Activated CD8-positive, alpha-beta memory T cell treated with anti-CD3 and anti-CD28 coated beads for 1 hour (primary cell): ENCODE measurements at places on chromosomes 7 and 10.

GRCh38 chr7:7653593-7654187, 13.1 kb downstream of the UMAD1 start:
- DNase-seq, result no peak

DNA sequence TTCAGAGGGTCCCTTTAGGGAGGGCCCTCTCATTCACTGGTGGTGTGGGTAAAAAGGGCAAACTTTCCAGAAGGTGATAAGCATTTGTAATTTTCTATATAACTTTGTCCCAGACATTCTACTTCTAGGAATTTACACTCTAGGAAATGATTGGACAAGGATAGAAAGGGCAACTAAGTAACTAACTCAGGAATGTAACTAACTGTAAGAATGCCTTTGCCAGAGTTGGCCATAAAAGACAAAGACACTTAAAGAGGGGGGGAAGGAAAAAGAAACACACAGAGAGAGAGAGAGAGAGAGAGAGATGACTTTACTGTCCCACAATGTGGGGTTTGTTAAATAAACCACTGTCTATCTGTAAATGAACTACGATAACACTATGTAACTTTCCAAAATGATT, 38.5 kb upstream of the ITPRID1 start:
- DNase-seq, result no peak

DNA sequence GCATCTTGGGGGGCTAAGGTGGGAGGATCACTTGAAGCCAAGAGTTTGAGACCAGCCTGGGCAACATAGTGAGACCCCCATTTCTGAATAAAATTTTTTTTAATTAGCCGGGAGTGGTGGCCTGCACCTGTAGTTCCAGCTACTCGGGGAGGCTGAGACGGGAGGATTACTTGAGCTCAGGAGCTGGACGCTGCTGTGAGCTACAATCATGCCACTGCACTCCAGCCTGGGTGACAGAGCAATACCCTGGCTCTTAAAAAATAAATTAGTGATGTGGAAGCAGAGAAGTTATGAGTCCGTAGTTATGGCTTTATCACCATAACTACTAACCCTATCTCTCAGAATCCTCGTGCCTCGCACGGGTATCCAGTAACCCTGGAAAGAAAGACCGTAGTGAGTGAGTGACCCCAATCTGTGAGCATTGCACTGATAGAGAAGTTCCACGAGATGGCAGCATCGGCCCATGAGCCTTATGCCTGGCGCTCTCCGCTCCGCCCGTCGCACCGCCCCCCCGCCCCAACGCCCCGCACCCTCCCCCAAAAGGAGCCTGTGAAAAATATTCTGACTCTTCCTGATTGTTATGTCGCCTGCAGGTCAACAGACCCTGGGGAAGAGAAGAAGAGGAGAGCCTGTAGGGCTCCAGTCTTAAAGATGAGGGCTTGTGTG, 4.9 kb upstream of the SLC29A3 start:
- DNase-seq, result no peak

- DNase-seq, result no peak
Observed at GRCh38 chr7:141776374-141776773, at the start of gene TAS2R4. Gene TAS2R4, plus strand, starts transcription at chr7:141776674. Its CDS starts 1,815 bp downstream, at chr7:141778489.

- no peak for DNase-seq
Observed at GRCh38 chr10:4780782-4781181, 45.2 kb upstream of the AKR1E2 start.

GRCh38 chr10:104032144-104032775, 53.4 kb downstream of the COL17A1 start:
- DNase-seq, result no peak

GRCh38 chr10:96642973-96643372, 56.2 kb upstream of the TM9SF3 start:
- DNase-seq, result peak; percentile 19

GRCh38 chr7:36788825-36789470, 64.7 kb upstream of the AOAH start:
- DNase-seq, result no peak

DNA sequence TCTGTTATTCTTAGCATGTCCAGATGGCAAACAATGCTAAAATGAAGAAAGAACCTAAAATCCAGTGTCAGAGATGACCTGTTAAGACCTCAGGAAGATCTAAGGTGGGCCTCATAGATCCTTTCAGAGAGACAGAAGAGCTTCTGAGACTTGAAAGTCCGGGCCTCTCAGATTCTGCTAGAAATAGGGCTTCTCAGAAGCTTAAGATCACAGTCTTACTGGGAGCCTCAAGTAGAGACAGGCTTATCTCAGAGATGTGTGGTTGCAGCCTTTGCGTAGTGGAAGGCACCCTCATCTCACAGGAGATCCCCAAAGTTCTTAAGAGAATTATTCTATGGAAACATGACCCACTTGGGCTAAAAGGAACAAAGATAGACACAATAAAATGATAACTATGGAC, 642.8 kb downstream of the TNS3 start:
- no peak for DNase-seq

DNA sequence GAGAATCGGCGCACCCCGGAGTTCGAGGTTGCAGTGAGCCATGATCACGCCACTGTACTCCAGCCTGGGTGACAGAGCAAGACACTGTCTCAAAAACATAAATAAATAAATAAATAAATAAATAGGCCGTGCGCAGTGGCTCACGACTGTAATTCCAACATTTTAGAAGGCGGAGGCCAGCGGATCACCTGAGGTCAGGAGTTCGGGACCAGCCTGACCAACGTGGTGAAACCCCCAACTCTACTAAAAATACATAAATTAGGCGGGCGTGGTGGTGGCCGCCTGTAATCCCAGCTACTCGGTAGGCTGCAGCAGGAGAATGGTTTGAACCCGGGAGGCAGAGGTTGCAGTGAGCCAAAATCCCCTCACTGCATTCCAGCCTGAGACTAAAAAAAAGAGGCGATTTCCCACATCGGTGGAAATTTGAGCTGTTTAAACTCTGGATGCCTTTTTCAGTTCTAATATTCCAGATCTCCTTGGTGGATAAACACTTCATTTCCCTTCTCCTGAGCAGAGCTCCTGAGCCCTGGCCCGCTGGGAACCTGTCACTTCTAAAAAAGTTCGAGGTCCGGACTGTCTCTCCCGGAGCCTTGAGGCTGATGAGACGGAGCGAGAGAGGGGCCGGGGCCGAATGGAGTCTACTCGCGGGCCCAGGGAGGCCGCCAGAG, 2.0 kb upstream of the NFKB2 start:
- DNase-seq, result no peak

GRCh38 chr7:158374146-158374545, 213.5 kb downstream of the PTPRN2 start:
- no peak for DNase-seq

- DNase-seq, result no peak
Observed at GRCh38 chr7:71264005-71264404, 132.1 kb downstream of the GALNT17 start.

GRCh38 chr10:13347043-13347499, 1.0 kb downstream of the SEPHS1 start:
- DNase-seq, result no peak

DNA sequence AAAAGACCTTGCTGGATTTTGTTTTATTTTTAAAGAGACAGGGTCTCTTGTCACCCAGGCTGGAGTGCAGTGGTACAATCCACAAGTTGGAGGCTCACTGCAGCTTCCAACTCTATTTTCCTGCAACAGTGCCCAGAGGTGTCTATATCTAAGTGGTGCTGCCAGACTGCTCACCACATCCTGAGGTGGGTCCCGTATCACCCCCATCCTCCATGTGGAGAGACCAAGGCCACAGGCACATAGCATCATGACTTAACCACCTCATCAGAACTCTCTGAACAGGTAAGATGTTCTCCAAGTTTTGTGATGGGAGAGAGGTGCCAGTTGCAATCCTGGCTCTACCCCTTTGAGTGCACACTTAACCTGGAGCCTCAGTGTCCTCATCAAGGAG, 98.2 kb downstream of the RNF216 start:
- no peak for DNase-seq

GRCh38 chr10:75978213-75978612, 546.8 kb downstream of the LRMDA start:
- DNase-seq, result no peak

- DNase-seq, result no peak
Observed at GRCh38 chr7:78280276-78280675, 481.7 kb downstream of the PHTF2 start.

GRCh38 chr10:75367021-75367487, 34.5 kb downstream of the ZNF503 start:
- no peak for DNase-seq

DNA sequence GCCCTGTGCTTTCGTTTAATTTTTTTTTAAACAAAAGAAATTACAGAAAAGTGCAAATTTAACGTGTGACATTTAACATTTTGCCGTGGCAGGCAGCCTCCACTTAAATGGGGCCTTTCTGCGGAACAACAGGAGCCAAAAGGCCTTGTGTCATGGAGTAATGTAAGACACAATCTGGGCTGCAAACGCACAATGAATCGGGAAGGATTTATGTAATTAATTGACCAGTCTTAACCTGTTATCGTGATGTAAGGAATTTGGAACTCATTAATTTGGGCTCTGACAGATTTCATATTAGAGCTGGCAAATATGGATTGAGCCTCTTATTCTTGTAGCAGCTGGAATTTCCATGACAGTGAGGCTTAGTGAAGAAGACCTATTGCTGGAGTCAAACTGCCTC, 86.4 kb downstream of the SNX10 start:
- no peak for DNase-seq

DNA sequence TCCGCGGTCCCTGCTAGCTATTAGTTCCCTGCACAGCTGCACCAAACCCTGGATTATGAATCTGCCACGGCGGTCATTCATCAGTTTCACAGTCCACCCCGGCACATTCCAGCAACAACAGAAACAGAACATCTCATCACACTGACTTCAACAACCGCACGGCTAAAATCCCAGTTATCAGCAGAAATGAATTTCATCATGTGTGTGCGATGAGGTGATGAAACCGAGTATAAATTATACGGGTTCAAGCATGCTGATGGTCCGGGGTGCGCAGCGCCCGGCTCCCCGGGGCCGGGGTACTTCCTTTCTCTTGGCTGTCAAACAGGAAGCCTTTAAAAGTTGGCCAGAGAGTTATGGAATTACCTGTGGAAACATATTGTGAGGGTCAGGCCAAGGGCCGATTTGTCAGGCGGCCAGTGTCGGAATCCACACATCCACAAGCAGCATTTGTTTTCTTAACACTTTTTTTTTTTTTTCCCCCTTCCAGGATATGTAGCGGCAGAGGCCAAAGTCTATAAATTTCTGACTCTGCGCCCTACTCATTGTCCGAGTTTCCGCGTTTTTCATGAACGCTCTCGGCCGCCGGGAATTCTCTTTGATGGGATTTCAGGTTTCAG, 420.9 kb upstream of the MGMT start:
- DNase-seq, result no peak

- DNase-seq, result no peak
Observed at GRCh38 chr10:119378737-119379067, 163.8 kb downstream of the RGS10 start.

DNA sequence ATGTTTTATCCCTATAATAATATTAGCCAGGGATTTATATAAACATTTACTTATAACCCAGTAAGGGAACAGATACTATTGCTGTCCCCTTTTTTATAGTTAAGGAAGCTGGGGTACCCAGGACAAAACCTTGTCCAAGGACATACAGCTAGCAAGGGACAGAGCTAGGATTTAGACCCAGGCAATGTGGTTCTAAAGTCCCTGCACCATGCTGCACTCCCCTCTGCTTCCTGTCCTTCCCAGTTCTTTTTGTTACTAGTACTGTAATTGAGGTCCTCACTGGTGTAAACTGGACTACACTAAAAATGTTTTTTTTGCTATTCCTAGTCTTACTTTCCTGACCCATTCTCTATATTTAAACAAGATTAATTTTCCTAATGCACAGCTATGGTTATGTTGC, 16.6 kb downstream of the KLHDC10 start:
- DNase-seq, result no peak

GRCh38 chr10:62462461-62462860, 88.3 kb downstream of the ZNF365 start:
- DNase-seq, result no peak

- no peak for DNase-seq
Observed at GRCh38 chr10:29651767-29652166, 17.0 kb upstream of the SVIL start.

GRCh38 chr7:30900053-30900452, 11.6 kb upstream of the AQP1 start:
- DNase-seq, result no peak

GRCh38 chr10:87716348-87716670, 56.6 kb downstream of the PAPSS2 start:
- no peak for DNase-seq

DNA sequence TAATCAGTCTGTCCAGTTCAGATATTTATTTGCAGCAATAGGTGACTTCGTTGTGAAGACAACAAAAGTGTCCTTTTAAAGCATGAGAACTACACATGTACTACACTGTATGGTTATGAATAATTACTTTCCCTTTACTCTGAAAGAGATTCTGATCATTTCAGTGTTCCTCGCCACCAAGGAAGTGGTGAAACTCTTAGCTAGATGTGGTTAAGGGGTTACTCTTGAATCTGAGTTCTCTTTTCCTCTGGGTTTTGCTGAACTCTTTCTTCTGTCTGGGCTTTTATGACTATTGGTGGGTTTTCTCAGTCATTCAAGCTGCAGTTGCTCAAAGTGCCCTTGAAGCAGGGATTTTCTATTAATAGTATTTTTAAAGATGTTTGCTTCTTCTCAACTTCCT, 127.9 kb upstream of the SEM1 start:
- no peak for DNase-seq

- no peak for DNase-seq
Observed at GRCh38 chr7:3037259-3037658, 6.4 kb downstream of the CARD11 start.

DNA sequence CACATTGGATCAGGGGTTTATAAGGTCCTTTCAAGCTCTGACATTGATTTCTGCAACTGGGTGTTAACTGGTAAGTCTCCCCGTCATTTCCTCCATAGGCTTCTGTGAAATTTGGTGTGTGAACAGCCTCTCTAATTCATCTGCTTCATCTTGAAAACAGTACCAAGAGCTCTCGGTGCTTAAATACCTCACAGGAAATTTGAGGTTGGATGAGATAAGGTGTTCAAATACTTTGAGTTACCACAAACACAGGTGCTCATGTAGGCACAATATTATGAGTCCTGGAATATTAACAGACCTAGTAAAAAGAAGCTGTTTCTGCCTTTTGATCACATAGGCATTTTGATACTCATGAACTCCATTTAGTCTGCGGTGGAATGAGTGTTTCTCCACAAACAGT, 85.2 kb downstream of the RTKN2 start:
- no peak for DNase-seq

DNA sequence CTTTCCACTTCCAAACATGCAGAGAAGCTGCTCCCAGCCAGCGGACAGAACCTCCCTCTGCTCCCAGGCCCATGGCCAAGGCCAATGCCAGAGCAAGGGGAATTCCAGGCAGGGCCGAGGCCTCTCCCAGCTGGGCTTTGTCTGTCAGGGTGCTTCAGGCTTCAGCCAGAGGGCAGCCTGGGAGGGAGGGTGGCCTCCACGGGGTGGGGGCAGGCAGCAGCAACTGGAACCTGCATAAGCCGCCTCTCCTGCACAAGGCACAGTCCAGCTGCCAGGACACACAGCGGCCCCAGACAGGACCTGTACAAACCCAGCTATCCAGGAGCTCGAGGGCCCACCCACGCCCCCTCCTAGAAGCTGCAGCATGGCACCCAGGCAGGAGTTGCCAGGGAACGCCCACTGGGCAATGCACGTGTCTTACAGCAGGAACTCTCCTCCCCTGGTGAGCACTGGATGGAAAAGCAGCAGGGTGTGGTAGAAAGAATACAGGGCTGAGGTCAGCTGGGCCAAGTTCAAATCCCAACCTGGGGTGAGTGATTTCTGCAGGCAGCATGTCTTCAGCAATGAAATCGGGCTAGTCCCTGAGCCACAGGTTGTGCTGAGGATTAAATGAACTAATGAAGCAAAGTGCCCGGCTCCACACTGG, 7.6 kb downstream of the FAM53B start:
- DNase-seq, result no peak
